SK-N-MC (cell line): ENCODE measurements at places on chromosomes 3 and 15.

- no peak for DNase-seq
Observed at GRCh38 chr3:187618722-187619121, 51.5 kb downstream of the SST start.

GRCh38 chr15:101049282-101049681 is 130.1 kb downstream of the LRRK1 start:
- DNase-seq: no peak

DNA sequence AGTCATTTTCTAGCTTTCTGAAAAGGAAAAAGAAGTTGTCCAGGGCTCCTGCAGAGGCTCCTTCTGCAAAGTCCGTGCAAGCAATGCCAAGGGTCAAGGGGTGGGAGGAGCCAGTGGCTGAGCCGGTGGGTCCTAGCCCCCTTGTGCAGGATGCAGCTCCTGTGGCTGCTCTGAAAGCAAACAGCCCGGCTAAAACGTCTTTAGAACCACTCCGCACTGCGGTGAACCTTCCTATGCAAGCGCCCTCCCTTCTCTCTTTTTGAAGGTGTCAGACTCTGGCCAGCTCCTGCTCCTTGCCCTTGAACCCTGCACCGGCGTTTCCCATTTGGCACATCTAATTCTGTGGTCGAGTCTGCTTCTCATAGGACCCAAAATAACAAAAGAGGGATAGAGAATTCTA is 183.1 kb downstream of the UACA start:
- DNase-seq: no peak

GRCh38 chr3:113165841-113166240 is 45.5 kb upstream of the BOC start:
- no peak for DNase-seq

GRCh38 chr3:187434524-187434923 is 66.3 kb downstream of the RTP4 start:
- DNase-seq: no peak

GRCh38 chr3:185988816-185989175 is 51.0 kb upstream of the TRA2B start:
- DNase-seq: no peak

- DNase-seq: no peak
Observed at GRCh38 chr15:48244921-48245320, 38.8 kb downstream of the SLC12A1 start.

DNA sequence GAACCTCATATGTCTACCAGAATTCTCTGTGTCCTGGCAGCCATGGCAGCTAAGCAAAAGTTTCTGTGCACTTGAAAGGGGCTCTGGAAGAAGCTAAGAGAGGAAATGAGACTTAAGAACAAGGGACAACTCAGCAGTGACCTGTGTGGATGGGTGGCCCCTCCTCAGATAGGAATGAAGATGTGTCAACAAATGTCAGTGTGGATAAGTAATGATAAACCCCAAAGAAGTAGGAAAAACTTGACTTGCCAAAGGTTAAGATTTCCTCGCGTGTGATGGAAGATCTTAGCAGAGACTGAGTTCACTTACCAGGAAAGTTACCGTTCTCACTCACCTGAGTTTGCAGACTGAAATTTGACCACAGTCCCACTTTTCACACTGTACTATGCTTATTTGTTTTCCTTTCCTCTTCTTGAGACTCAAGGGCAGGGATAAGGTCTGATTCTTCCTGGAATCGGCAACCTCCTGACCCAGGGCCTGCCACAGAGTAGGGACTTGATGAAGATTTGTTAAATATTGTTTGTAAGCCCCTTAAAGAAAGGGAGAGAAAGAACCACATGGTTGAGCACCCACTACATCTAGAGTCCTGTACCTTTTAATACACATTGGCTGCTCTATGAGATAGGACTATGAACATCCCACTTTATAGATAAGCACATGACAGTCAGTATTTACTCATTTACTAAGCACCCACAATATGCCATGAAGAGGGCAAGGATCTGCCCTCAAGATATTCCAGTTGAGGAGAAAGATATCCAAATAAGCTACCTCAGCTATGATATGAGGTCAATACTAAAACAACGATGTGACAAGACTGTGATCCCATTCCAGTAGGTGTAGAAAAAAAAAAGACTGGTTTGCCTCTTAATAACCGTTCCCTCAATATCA is 7.3 kb upstream of the HRH1 start:
- DNase-seq: no peak

DNA sequence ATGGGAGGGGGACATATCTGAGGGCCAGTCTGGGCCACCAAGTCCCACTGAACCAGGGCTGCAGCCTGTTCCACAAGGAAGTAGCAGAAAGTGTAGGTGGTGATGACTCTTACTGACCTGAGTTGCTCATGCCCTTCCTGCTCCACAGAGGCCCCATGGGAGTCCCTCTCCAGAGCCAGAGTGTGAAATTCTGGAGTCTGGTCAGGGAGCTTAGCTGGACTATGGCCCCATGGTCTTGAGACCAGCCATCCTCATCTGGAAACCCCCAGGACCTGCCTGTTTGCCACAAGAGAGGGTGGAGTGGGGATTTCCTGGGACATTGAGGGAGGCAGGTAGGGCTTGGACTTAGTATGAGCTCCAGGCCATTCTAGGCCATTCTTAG is 3.0 kb downstream of the SPINT1 start:
- no peak for DNase-seq

DNA sequence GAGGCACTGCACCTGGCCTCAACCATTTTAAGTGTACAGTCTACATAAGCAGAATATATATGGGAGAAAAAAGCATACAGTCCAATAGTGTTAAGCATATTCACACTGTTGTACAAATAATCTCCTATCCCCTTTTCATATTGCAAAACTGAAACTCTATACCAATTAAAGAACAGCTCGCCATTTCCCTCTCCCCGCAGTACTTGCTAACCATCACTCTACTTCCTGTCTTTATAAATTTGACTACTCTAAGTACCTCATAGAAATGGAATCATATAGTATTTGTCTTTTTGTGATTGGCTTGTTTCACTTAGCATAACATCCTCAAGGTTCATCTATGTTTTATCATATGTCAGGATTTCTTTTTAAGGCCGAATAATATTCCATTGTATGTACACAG is 21.6 kb upstream of the TASOR start:
- DNase-seq: no peak

DNA sequence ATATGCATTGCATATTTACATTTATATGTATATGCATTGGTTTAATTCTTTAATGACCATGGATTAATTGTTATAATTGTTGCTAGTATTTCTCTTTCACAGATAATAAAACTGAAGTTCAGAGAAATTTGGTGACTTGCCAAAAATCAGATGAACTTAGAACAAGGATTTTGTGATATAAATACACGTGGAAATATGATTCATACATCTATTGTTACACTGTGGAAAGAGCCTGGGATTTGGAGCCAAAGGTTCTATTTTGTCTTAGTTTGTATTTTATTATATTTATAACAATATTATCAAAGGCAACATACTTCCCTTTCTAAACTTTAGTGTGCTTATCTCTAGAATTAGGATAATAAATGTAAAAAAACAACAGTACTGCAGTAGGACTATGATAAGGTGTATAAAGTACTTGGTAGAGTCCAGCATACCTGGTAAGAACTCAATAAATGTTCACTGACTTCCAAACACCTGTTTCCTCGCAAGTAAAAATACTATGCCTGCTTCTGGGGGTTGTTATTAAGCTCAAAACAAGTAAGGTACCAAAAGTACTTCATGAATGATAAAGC is 342.9 kb downstream of the THSD4 start:
- DNase-seq: no peak

DNA sequence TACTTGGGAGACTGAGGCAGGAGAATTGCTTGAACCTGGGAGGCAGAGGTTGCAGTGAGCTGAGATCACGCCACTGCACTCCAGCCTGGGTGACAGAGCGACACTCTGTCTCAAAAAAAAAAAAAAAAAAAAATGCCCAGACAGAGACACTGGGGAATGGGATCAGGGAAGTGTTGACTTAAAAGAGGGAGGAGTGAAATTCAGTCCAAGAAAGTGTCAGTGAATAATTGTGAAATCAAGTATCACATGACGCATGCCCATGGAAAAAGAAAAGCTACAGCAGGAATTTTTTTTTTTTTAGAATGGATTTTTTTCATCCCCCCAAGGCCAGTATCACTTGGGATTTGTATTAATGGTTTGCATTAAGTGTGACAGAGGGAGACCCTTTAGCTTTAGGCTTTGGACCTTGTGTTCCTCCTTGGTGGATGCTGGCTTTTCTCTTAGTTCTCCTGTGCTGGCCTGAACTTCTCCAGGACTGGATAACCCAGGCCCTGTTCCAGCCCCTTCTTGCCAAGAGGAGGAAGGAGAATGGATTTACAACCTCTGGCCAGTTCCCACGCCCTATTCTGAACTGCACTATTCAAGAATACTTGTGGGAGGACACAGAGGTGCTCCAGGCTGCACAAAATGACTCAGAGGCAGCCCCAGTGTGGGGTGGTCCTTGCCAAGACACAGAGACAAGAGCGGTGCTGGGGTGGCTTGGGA is 36.7 kb upstream of the ZNF774 start:
- DNase-seq: no peak

- DNase-seq: no peak
Observed at GRCh38 chr3:14991151-14991742, 43.9 kb downstream of the NR2C2 start.

DNA sequence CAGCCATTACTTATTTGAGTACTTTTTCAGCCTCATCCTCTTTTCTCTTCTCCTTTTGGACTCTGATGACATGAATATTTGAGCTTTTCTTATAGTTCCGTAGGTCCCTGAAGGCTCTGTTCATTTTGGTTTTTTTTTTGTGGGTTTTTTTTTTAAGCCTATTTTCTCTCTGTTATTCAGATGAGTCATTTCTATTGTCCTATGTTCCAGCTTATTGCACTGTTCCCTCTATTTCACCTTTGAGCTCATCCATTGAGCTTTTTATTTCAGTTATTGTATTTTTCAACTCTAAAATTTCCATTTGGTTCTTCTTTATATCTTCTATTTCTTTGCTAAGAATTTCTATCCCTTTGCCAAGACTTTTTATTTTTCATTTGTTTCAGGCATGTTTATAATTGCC is 7.2 kb upstream of the MGLL start:
- DNase-seq: no peak

GRCh38 chr3:38835939-38836338 is 19.9 kb upstream of the SCN10A start:
- no peak for DNase-seq

GRCh38 chr15:99096894-99097426 is 7.9 kb upstream of the SYNM start:
- no peak for DNase-seq

DNA sequence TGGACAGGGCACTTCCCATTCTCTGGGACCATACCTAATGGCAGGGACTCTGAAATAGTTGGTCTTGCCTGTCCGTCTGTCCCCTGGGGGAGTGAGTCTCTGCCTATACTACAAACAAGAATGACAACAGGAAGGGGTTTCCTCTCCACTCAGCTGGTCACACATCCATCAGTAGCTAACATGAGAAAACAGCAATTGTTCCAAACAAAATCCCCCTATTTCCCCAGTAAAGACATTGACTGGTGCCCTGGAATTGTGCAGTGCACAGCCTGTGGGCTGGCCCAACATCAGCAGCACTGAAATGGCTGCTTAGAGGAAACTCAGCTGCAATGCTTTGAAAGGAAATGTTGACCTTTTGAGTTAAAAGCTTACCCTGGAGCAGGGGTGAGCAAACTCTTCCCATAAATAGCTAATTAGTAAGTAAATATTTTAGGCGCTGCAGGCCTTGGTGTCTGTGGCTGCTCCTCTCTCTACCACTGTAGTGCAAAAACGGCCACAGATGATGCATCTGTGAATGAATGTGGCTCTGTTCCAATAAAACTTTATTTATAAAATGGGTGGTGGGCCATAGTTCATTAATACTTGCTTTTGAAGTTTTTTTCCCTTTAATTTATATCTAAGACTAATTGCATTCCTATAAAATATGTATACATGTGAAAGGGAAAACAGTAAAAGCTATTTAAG is 174.3 kb downstream of the KLF13 start:
- DNase-seq: no peak

DNA sequence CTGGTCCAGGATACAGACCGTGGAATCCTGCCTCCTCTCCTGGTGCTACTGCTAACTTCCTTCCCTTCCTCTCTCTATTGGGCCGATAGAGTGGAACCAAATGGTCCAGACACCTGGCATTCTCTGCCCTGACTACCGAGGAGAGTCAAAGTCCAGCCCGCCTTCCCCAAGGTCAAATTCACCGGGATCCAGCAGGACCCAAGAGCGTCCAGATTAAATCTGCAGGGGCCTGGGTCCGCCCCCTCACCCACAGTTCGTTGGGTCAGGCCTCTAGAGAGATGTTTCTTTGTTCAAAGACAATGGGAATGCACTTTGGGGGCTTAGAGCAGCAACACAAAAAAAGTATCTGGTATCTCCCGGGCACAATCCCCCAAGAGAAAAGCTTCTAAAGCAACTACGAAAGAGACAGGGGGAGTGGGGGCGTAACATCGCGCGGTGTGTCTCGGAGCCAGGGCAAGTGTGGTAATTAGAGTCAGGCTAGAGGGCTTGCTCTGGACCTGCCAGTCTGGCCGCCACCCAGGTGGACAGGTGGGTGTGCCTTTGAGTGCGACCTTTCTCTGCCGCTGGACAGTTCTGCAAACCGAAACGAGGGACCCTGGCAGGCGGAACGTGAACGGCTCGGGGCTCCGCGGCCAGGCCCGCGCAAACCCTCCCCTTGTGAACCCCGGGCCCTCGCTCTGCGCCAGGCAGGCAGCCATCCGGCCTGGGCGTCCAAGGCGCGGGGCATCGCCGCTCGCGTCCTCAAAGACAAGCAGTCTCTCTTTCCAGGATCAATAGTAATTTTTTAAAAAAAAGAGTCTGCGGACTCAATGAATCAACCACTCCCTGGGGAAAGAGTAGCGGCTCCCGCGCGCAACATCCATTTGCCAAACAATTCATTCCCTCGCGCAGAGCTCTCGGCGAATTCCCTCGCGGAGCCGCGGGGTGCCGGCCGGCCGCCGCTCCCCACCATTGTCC is 806 bp downstream of the KLHL25 start:
- no peak for DNase-seq

GRCh38 chr3:189225431-189225830 is 53.7 kb downstream of the TPRG1 start:
- DNase-seq: no peak

DNA sequence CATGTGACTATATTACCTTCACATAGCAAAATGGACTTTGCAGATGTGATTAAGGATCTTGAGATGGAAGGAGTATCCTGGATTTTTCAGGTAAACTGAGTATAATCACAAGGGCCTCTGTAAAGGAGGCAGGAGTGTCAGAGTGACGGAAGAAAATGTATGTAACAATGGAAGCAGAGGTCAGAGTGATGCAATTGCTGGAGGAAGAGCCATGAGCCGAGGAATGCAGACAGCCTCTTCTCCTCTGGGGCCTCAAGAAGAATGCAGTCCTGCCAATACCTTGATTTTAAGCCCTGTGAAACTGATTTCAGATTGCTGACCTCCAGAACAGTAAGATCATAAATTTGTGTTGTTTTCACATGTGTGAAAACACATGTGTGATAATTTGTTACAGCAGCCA is 15.1 kb downstream of the HEMK1 start:
- no peak for DNase-seq

GRCh38 chr3:17094551-17094950 is 209.8 kb downstream of the PLCL2 start:
- no peak for DNase-seq

DNA sequence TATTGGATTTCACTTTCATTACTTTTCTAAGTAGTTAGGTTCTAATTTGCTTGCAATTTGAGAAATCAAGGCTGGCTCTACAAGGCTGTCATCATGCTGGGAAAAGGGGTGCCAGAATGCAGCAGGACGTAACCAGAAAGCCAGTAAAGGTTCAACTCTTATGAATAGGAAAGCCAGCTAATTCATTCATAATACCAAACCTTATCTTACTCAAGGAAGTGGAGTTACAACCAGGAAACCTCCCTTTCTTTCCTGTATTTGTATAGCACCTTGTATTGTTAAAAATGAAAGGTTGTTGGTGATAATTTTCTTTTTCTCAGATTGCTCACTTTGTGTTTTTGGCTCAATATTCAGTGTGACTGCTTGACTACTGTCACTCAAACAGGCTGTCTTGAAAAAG is 109.4 kb downstream of the FILIP1L start:
- DNase-seq: no peak
